Mesenteric fat pad (tissue), 1 donor: ENCODE measurements at places on chromosomes 12 and 14. TPM values are rescaled to one million over a fixed set of nuclear protein-coding genes. Genes with fewer than 3 reads are reported as not detected.
A peak's percentile ranks its signal among the peaks of the same experiment; 100 is the strongest.

NUAK1 gene
- 54.4 TPM for total RNA-seq

GPRC5D gene
- total RNA-seq = not detected

ACADS gene
- 66.9 TPM for total RNA-seq

SMIM41 gene
- 0.45 TPM for total RNA-seq

NXPH4 gene
- 1.4 TPM for total RNA-seq

ST8SIA1 gene
- 1.6 TPM for total RNA-seq

LMNTD1 gene
- not detected for total RNA-seq

TROAP gene
- total RNA-seq = not detected

BIN2 gene
- 14.4 TPM for total RNA-seq

RNF31 gene
- 60.0 TPM for total RNA-seq

ACSM4 gene
- not detected for total RNA-seq

TNS2 gene
- 210 TPM for total RNA-seq

CLEC7A gene
- total RNA-seq = 27.7 TPM

SLC4A8 gene
- total RNA-seq = 0.90 TPM

KIF5A gene
- not detected for total RNA-seq

C12orf50 gene
- 0.13 TPM for total RNA-seq

DNA sequence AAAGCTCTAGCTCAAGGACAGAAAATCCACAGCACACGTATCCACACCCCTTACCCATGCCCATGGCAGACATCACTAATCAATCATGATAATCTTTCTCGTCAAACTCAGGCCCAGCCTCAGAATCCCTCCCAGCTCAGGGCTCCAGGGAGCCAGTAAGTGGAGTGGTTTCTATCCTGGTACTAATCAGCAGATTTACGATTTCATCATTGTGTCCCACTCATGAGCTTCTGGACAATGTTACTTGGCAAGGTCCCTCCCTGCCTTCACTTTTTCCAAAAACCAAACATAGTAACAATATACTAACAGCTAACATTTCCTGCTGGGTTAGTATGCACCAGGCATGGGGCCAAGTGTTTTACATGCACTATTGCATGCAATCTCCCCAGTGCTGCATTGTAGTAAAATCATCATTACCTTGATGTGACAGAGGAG, 45.8 kb upstream of the NCOR2 start:
- no peak for DNase-seq

DNA sequence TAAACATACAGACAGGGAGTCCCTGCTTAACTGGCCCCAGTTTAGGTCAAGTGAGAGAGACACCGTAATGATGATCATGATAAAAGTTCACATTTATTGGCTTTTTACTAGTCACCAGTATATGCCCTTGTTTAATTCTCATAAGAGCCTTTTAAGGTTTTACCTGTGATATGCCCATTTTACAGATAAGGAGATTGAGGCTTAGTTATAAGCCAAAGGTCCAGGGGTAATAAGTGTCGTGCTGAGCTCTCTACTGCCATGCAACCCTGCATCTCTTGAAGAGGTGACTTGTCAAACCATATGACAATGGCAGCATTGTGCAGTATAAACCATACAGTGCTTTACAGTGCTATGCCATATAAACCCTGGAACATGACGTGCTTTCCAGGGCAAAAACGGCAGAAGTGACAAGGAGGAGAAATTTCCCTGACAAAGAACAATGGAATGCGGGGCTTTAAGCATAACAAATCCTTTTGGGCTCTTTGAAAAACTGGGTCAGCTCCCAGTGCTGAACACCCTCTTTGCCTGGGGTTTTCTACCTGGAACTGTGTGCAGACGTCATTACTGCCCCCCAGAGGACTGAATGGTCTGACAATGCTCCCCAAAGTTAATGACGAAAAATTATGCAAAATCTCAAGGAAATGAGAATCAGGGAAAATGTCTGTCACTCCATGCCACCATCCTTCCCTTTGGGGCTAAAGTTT, 59.7 kb upstream of the C14orf132 start:
- no peak for DNase-seq

GRCh38 chr14:106564058-106564643, 1037.8 kb downstream of the TMEM121 start:
- no peak for DNase-seq

- no peak for DNase-seq
These were observed 37.2 kb downstream of the DDX51 start for GRCh38 chr12:132106921-132107320.

DNA sequence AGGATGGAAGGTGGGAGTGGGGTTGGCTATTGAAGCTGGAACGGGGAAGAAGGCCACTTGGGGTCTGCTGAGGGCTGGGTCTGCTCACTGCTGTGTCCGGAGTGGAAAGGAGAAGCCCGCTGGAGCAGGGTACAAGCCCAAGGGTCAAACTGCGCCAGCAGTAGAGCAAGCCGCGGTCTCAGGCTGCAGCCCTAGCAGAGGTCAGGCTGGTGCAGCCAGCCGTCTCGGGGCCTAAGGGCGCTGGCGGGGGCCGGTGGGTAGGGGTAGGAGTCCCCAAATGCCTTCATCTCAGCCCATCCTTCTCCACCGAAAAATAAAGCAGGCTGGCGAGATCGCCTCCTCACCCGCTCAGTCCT, 718 bp upstream of the JDP2 start:
- no peak for DNase-seq

DNA sequence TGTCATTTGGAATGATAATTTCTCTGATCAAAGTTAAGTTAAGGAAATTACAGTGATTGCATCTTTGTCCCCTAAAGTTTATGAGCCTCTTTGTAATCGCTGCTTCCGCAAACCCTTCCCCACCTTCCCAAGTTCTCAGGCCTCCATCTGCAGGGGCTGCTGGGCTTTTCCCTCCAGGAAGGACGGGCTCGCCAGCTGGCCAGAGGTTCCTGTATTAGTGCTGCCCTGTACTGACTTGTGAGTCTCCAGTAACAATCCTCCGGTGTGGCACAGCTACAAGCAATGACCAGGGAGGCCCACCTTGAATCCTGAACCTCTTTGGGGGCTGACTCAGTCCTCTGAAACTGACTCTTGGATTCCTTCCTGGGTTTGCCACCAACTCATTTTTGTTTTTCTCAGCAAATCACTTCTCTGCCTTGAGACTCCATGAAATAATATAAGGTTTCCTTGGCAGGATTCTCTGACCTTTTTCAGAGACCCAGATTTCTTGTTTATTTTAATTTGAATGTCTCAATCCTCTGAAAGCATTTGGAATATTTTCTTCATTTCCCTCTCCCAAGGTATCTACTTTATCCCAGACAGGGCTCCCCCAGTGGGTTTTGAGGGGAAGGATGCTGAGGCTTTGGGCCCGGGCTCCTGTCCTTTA, 398.6 kb downstream of the ZFP36L1 start:
- no peak for DNase-seq

DNA sequence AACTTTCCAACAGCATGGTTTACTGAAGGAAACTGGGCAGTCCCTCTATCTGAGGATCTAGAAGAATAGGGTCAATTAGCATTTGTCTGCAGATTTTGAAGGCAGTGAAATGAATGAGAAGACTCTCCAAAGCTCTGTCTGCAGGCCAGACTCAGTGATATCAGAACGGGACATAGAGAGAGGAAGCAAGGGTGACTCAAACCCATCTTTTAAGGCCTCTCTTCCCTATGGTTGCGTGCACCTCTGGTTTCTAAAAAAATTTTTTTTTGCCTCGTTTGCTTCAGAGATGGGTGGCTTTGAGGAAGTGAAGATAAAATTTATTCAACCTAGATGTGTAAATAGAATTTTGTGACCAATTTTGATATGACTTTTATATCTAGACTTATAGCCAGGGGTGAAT, 71.9 kb upstream of the HOXC13 start:
- no peak for DNase-seq

- DNase-seq = peak; percentile 55
These were observed 20.5 kb downstream of the ZDHHC22 start for GRCh38 chr14:77120771-77121743.

GRCh38 chr12:94165138-94165537, 16.8 kb downstream of the PLXNC1 start:
- DNase-seq = no peak

DNA sequence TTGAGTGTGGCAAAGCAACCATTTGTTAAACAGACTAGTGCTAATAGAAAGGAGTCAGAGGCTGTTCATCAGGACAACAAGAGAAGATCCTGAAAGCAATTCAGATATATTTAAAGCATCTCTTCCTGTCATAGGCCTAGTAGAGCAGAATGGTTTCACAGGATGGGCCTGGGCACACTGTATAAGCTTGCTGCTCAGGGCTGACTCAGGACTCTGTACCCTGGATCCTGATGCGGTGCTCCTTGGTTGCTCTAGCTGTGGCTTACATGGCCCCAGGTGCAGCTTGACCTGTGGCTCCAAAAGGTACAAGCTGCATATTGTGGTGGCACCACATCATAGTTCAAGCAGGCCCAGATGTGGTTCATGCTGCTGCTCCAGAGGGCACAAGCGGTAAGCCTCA, 313.4 kb downstream of the ETNK1 start:
- DNase-seq = no peak

- no peak for DNase-seq
These were observed 6.6 kb upstream of the AAAS start for GRCh38 chr12:53328043-53328435.

- DNase-seq = peak; percentile 93
These were observed at the start of gene ERBB3 for GRCh38 chr12:56079723-56080555. Gene ERBB3, plus strand, starts transcription at chr12:56080165. Its CDS starts 136 bp downstream, at chr12:56080301.

DNA sequence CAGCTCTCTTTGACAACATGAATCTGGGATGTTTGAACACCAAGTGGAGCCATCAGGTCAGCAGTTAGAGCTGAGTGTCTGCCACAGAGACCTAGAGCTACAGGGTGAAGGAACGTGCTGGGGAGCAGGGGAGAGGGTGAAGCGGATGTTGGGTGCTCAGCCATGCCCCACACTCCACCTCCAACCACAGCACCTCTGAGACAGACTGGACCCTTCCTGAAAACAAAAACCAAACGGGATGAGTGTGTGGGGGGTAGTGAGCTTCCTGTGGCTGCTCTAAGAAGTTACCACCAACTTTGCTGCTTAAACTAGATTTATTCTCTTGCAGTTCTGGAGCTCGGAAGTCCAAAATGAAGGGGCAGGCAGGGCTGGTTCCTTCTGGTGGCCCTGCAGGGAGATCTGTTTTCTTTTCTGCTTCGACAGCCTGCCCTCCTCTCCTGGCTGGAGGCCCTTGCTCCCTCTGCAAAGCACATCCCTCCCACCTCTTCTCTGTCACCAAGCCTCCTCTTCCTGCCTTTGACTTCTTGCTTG, 5.6 kb upstream of the GOLGA3 start:
- DNase-seq = no peak

- DNase-seq = no peak
These were observed 208.8 kb upstream of the LRFN5 start for GRCh38 chr14:41397926-41398325.

DNA sequence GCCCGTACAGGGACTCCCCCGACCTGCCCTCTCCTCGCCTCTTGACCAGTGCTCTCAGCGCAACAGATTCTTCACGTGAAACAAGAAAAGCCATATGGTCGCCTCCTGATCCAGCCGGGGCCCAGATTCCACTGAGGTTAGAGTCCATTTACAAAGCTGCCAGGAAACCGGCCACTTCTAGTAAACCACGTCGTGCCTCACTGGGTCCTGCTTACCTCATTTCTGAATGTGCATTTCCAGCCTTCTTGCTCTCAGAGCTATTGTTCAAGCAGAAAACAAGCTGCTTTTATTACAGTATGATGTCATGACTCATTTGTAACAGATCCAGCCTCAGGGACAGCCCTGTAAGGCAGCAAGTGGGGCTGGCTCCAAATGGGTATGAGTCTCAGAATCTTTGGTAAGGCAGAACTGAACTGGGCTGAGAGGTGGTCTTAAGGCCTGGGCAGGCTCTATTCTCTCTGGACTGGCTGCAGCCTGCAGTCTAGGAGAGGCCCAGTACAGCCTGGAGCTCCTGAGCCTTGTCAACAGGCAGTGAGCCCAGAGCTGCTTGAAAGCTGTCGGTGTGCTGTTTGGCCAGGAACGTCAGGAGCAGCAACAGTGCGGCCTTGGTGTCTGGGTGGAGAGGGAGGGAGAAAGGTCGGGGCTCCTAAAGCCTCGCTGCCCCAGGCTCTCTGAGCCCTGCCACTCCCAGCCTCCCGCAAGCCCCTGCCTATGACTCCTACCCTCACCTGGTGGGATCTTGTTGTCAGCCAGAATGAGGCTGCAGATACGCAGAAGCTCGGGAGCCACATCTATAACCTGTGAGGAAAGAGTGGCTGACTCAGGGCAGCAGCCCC, 8.3 kb downstream of the REC8 start:
- no peak for DNase-seq

GRCh38 chr12:118064608-118065007, 3.6 kb upstream of the WSB2 start:
- DNase-seq = no peak

GRCh38 chr14:52154992-52155650, 86.3 kb upstream of the NID2 start:
- DNase-seq = no peak

- no peak for DNase-seq
These were observed 1.2 kb downstream of the PIANP start for GRCh38 chr12:6699259-6699988.

- DNase-seq = no peak
These were observed 15.8 kb downstream of the VDR start for GRCh38 chr12:47889040-47889439.

- DNase-seq = no peak
These were observed 336.3 kb downstream of the DAD1 start for GRCh38 chr14:22252686-22253085.

- DNase-seq = no peak
These were observed at the start of gene CABP1 for GRCh38 chr12:120639771-120640721. Gene CABP1, plus strand, starts transcription at chr12:120640626. Its CDS starts 60 bp downstream, at chr12:120640686.

DNA sequence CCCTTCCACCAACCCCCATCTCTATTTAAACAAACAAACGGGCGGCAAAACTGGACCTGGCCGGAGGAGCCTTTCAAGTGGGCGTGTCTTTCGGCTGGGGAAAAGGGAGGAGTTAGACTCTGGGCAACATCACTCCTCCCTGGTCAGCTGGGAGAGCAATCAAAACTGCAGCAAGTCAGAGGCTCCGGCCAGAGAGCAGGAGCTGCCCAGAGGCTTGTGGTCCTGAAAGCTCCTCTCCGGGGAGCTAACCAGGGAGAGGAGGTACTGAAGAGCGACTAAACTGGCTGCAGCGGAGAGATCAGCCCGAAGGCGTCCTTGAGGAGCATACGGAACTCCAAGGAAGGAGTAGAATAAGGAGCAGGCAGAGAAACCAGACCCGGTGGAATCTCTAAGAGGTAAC, at the start of gene NEUROD4:
Gene NEUROD4, plus strand, starts transcription at position 191 of the 400 bp plus-strand sequence. CDS start 6,466 bp downstream, outside the sequence.
- no peak for DNase-seq

- no peak for DNase-seq
These were observed 4.0 kb downstream of the AGAP2 start for GRCh38 chr12:57734591-57734990.

DNA sequence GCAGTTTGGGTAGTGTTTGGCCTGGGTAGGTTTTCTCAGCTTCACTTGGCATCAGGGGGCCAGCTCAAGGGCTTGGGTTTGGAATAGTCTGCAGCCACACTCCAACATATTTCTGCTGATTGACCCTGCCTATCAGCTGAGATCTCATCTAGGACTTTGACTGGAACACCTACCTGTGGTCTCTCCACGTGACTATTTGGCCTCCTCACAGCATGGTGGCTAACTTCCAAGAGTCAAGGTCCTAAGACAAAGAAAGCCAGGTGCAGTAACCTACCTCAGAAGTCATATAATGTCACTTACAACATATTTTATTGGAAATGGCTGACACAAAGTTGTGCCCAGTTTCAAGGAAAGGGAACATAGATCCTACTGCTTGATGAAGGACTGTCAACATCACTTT, 481.0 kb downstream of the EGLN3 start:
- DNase-seq = no peak

GRCh38 chr14:94122438-94122837, 7.0 kb downstream of the IFI27L2 start:
- DNase-seq = peak; percentile 28
